CD4-positive, alpha-beta T cell treated with Interleukin-4 for 4 hours (primary cell): ENCODE measurements at places on chromosomes 5 and 9.

DNA sequence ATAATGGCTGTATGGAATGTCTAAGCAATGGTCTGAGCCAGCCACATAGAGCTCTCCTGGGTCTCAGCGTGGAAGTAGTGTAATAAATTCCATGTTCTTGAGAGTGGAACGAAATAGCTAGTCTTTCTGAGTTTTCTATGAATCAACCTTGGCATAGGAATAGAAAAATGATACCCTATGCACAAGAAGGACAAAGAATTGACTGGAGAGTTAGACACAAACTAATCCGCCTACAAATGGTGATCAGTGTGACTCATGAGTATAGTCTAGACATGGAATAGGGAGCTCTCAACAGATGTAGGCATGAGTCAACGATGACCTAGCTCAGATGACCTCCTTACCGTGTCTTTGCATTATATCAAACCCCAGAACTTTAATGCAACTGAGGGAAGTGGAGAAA is 256.8 kb upstream of the GRIN3A start:
- no peak for DNase-seq

GRCh38 chr9:980640-981039 is 4.2 kb downstream of the DMRT3 start:
- DNase-seq: no peak

DNA sequence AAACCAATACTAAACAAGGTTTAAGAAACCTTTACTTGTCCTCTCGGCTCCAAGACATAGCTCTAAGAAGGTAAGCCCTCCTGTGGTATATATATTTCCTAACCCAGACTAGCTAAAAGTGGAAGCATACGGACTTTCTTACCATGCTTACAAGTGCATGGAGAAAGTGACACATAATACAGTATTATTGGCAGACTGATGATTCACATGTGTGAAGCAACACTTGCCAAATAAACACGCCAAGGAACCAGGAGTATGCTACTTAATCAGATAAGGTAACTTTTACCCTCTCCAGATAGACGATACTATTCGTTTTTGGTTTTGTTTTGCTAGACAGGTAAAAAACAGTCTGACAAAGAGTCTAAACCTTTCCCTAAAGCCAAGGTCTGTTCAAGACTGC is 264.1 kb downstream of the MLLT3 start:
- DNase-seq: peak; percentile 34

GRCh38 chr5:94945656-94946055 is 327.2 kb downstream of the SLF1 start:
- no peak for DNase-seq

- DNase-seq: no peak
These were observed 21.7 kb downstream of the TCF7 start for GRCh38 chr5:134136221-134136631.

DNA sequence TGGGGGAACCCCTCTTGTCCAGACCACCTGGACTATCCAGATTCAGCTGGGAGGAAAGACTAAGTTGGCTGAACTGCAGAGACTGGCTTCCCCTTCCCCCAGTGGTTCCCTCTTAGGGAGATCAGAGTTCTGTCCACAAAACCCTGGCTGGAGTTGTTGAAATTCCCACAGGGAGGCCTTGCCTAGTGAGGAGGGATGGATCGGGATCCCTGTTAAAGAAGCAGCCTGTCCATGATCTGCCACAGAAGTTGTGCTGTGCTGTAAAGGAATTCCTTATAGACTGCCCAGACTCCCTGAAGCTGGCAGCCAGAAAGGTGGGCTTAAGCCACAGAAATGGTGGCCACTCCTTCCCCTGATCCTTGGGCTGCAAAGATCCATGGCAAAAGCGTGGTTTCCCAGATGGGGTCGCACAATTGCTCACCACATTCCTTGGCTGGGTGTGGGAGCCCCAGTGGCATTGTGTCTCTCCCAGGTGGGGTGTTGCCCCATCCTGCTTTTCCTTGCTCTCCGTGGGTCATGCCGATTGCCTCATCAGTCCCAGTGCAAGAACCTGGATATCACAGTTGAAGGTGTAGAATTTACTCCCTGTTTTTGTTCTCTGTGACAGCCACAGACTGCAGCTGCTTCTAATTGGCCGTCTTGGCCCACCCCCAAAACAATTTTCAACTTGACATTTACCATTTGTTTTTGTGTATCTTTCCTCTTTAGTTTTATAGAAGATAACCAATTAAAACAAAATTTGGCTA is 342.4 kb downstream of the FGF10 start:
- DNase-seq: no peak

DNA sequence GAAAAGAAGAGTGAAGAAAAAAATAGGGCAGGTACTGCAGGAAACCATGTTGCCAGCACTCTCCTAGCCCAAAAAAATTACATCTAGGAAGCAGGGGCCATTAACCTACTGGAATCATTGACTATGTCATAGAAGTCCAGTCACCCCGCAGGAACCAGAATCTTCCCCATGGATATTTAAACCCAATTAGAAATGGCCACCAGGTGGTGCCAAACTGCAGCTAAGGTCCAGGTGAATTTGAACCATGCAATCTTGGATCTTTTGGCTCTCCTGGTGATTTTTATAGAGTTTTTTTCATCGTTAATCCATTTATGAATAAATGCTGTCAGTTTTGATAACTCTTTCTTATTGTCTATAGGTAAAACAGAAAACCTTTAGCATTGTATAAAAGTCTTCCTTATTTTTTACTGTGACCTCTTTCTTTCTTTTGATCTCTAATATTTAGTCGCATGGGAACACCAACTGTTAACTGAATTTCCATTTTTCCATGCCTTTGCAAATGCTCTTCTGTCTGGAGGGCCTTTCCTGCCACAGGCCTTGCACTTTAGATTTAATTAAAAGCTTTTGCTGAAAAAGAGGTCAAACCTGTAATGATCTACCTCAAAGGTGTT is 147.5 kb upstream of the FGF10 start:
- DNase-seq: no peak

DNA sequence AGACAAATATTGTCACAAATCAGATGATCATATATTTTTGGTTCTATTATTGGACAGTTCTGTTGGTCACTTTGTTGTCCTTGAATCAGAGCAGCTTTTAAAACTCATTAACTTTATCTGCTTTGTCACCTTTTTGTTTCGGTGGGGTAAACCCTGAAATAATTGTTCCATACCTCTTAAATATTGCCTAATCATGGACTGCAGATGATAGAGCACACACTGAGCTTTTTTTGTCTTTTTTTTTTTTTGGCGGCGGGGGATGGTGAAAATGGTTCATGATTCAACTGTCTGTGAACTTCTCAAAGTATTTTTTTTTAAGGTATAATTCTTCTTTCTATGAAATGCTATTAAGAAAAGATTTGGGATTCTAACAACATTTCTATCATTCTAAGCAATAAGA is 1.8 kb downstream of the NUDT12 start:
- no peak for DNase-seq

GRCh38 chr5:170182491-170182890 is 50.3 kb upstream of the C5orf58 start:
- no peak for DNase-seq

DNA sequence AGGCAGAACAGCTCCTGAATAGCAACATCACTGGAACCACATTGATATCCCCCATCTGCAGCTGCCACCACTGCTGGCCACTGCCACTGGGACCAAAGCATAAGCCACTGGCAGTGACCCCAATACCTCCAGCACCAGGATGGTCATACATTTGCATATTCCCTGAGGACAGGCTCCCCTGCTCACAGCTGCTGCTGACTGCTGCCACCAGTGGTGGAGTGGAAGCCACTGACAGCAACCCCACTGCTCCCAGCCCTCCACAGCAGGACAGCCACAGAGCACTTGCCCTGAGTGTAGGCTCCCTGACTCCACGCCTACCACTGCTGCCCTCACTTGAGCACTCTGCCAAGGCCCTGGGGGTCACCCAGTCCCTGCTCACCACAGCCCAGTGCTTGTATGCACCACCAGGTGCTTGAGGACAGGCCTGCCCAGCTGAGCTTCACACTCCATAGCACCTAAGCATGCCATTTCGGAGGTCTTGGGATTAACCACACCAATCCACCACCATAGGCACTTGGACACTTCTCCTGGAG is 327.4 kb upstream of the RPS23 start:
- DNase-seq: no peak

DNA sequence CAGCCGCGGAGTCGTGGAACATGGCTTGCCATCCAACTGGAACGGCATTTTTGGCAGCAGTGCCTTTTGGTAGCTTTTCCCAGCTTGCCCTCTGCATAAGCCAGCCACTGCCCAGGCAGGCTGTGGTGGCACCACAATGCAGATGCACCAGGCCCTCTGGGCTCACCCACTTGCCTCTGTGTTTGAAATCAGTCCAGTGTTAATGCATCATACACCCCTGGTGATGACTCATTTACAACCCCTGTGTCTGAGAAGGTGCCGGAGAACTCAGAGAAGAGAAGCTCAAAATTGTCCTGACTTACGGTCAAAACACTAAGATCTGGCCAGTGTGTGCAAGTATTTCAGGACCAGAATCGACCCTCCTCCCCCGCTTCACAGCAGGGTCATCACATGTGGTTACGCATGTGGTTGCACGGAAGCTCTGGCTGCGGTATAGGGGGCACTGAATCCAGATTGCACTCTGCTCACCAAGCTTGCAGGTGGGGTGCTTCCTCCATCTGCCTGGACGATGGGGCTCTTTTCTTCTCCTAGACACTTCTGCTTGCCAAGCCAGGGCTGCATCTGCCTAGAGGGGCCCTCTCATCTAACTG is 66.5 kb upstream of the SMIM15 start:
- DNase-seq: no peak

DNA sequence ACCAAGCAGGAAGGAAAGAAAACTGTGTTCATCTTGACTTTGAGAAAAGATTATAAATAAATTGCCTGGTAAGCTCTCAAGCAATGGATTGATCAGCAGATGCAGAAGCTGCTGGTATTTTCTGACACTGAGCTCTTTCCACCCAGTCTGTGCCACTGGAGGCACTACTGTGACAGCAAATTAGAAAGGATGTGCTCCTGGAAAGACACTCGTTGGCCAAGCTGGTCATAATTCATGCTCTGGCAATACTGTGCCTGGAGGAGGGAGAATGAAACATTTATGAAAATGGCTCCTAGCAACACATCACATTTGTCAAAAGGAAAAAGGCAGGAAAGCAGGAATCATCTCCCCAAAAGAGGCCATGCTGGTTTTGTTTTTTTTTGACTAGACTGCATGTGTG is 84.2 kb downstream of the CAVIN4 start:
- DNase-seq: no peak

DNA sequence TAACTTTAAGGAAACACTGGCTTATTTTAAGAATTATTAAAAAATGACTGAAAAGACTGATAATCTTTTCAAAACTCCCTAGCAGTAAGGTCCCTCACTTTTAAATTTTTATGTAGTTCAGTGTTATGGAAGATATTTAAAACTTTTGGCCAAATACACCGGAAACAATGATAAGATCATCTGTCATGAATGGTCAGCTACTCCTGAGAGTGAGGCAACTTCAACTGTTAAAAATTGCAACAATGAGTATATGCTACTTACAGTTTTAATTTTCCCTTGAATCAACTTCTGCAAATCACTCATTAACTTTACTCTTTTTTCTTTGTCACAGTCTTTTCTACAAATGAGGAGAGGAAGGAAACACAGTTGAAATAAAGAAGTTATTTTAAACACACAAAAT is 10.8 kb downstream of the PUM3 start:
- DNase-seq: no peak

DNA sequence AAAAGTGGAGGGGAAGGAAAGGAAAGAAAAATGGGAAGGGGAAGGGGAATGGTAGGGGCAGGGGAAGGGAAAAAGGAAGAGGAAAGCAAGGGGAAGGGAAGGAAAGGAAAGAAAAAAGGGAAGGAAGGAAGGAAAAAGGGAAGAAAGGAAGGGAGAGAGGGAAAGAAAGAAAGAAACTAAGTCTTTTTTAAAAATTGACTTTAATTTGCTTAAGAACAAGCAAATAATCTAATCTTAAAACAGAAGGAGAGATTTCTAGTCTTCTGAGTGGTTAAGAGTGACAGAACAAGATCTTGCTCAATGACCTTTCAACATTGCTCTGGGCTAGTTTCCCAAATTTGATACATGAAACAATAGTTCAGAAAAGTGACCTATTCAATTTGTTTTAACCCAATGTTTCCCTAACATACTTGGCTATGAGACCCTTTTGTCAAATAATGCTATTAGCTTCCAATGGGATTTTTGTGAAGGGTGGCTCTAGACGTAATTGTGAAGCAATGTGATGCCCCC is 33.4 kb upstream of the GLIS3 start:
- no peak for DNase-seq

DNA sequence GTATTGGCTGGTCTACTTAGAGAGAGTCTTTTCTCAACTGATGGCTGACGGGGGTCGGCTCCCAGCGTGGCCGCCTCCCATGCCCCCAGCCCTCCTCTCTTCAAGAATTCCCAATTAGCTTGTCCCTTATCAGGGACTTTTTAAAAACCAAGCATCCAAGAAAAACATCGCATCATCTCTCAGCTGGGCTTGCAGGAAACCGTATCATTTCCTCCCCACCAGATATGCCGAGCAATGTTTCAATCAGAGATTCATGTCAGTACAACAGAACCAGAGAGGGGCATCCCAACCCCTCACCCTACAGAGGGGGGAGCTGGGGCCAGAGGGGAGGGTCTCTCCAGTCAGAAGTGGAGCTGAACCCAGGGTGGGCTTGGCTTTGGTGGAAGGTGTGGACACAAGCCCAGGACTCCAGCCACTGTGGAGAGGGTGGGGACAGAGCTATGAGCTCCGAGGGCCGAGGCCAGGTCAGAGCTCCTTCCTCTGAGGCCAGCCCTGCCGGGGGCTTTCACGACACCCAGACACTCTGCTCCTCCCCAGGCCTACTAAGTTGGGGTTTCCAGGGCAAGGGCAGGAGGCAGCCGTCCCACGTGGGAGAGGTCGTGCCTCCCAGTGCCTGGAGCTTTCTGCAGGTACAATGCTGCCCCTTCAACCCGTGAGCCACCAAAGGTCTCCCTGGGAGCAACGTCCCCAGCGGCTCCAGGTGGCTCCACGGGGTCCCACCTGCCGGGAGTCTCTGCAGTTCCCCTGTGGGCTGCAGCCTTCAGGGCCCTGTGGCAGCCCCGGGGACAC is 39.0 kb upstream of the TMEM250 start:
- DNase-seq: no peak

- no peak for DNase-seq
These were observed 32.1 kb downstream of the VAV2 start for GRCh38 chr9:133959966-133960567.

- no peak for DNase-seq
These were observed 203.8 kb downstream of the AUH start for GRCh38 chr9:91157883-91158282.

- DNase-seq: no peak
These were observed 684.0 kb upstream of the ACO1 start for GRCh38 chr9:31700252-31701045.

- DNase-seq: no peak
These were observed 54.8 kb downstream of the C9 start for GRCh38 chr5:39309534-39309933.

- DNase-seq: no peak
These were observed 66.3 kb upstream of the TNFAIP8 start for GRCh38 chr5:119289438-119290044.

- no peak for DNase-seq
These were observed 34.7 kb upstream of the IFNE start for GRCh38 chr9:21516796-21517195.

DNA sequence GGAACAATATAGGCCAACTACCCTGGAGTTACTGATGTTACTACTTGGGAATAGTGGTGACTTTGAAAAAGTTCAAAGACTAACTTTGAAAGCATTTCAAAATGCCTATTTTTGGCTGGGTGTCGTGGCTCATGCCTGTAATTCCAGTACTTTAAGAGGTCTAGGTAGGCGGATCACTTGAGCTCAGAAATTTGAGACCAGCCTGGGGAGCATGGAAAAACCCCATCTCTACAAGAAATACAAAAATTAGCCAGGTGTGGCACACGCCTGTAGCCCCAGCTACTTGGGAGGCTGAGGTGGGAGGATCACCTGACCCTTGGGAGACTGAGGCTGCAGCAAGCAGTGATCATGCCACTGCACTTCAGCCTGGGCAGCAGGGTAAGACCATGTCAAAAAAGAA is 105.3 kb downstream of the ARRDC3 start:
- DNase-seq: no peak
